Adipocyte (in vitro differentiated cells): ENCODE measurements at places on chromosomes 7 and 10.

GRCh38 chr7:90752051-90752450 lies 155.9 kb downstream of the CDK14 start:
- no peak for DNase-seq

DNA sequence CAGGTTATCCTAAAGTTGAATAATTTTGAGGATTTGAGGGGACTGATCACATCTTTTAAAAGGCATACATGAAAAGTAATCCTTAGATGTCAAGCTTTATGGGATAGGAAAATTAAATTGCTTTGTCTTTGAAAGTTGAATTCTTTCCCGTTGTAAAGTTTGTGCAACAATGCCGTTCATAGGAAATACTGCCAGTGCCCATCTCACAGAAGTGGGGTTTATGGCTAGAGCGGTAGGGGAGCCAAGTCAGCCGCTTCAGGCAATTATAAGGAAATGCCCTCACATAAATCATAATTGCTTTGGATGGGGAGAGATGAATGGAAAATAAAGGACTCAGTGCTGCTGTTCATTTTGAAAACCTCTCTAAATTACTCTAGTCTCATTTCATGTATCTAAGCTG lies 18.1 kb downstream of the CDC123 start:
- DNase-seq, result no peak

DNA sequence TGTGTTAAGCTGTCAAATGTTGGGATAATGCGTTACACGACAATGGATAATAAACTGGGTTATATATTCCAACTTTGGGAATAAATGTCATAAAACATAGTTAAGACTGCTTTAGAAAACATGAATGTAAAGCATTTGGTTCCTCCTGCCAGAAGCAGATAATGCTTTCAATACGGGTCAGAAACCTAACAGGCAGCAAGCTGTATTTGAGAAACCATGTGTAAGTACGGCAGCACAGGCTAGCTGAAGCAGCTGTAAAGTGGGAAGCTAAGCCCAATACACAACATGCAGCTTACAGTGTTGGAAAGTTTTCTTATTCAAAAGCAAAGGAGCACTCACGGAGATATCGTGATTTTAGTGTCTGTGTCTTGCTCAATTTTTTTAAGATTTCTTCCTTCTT lies 46.5 kb downstream of the MALSU1 start:
- DNase-seq, result no peak

GRCh38 chr7:90246171-90246570 lies 1.2 kb downstream of the CFAP69 start:
- DNase-seq, result peak; percentile 20

GRCh38 chr10:21314906-21315644 lies 210.4 kb downstream of the SKIDA1 start:
- peak; percentile 55 for DNase-seq
